ENCODE measurements at places on chromosomes 7 and 10. TPM values are rescaled to one million over a fixed set of nuclear protein-coding genes. Genes with fewer than 3 reads are reported as not detected.
A peak's percentile ranks its signal among the peaks of the same experiment; 100 is the strongest.

DNA sequence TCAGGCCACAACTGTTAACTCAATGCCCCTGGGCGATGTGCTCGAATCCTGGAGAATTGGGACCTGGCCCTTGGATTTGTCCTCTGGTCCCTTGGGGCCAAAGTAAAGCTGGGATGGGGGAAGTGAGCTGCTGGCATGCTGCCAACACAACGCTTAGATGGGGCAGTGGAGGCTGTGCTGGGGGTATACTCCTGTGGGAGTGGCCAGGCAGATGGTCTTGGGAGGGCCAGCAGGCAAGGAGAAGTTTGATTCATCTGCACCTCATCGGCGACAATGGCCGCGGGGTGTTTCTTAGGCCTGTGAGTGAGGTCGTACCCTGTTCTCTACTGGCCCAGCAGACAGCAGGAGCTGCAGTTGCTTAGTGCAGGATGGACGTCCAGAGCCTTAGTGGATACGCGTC lies 139.0 kb upstream of the MTPN start:
- no peak for DNase-seq

GRCh38 chr7:80588591-80588990 lies 49.9 kb upstream of the CD36 start:
- DNase-seq, result no peak

The C10orf71 gene
- total RNA-seq, result not detected

- no peak for DNase-seq
Measured at GRCh38 chr7:42924223-42924838, 7.6 kb downstream of the PSMA2 start.

- DNase-seq, result no peak
Measured at GRCh38 chr7:132077971-132078685, 498.1 kb downstream of the PLXNA4 start.

GRCh38 chr7:2760098-2760889 lies 72.3 kb downstream of the AMZ1 start:
- peak; percentile 28 for DNase-seq

GRCh38 chr7:25118048-25118753 lies 6.9 kb downstream of the CYCS start:
- DNase-seq, result no peak

DNA sequence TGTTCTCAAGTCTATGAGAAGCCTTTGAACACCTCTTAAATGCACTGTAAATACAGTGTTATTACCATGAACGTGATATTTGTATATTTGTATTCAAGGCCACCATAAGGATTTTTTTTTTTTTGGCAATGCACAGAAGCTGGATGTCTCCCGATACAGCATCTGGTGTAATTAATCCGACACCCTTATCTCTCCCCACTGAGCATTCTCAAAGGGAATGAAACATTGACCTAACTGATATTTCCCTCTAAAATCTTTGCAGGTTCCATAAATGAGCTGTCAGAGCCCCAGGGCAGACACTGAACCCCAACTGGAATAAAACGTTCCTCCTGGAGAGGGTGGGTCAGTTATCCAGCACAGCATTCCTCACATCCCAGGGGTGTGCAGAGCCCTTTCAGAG lies 316.6 kb downstream of the PAXIP1 start:
- DNase-seq, result no peak

The NOS3 gene
- total RNA-seq, result 2.6 TPM

GRCh38 chr10:28810057-28810870 lies 132.9 kb downstream of the BAMBI start:
- no peak for DNase-seq

DNA sequence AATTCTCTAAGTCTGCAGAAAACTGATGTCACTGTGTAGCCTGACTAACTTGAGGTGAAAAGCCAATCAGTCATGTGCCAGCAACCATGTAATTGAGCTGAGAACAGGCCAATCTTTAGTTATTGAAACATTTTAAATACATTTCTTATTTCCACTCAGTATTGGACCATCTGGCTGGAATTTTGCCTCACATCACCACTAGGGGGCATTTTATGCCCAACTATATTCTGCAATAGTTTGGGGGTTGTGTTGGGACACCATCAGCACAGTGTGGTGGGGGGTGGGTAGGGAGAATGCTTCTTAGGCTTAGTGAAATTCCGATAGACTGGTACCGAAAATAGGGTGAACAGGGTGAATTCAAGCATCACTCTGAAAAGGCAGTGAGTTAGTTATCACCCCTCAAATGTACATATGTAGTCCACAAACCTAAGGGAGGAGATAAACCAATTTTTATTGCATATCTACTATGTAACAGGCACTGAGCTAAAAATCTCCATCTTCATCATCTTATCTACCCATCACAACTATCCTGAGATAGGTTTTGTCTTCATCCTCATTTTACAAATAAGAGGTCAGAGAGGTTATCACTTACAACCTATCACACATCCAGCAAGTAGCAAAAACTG lies 17.8 kb downstream of the NPSR1 start:
- DNase-seq, result no peak

DNA sequence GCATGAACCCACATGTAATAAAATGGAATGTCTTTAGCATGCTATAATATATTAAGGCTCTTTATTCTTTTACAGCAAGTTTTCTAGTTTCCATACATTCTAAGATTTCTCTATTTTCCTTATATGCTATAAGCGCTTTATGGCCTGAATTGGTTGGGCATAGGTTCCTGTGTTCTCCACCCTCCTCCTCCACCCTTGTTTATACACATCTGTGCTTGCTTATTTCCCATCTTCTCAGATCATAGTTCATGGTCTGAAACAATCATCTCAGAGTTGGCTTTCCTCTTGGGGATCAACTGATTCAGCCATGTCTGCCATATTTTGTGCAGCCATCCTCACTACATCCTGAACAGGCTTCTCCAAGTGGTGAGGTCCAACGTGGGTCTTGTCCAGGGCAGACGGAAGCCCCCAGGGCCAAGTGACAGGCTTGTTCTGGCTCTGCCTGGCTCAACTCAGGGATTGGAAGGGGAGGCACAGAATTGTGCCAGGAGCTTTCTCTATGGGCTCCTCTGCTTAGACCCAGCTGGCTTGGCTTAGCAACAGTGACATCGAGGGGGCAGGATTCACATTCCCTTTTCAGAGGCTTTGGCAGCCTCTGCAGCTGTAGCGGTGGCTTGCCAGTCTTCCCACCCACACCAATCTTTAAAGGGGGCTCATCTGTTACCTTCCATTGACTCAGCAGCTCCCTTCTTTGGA lies 327.3 kb downstream of the PTEN start:
- DNase-seq, result no peak

DNA sequence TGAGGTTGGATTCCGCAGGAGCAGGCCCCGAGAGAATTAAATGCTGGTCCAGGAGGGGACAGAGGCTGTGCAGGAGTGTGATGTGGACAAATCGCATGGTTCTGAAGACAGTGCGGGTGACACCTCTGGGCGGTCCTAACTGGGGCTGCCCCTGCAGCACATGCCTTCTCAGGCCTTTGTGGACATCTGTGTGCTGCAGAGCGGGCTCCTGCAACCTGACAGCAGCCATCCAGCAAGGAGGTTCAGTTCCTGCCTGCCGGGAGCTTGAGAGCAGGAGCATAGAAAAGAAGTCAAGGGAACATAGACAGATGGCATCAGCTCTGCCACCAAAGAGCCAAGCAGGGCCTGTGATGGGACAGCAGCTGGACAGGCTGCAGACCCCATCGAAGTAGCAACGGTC lies 135.9 kb upstream of the PPP2R2D start:
- DNase-seq, result no peak

DNA sequence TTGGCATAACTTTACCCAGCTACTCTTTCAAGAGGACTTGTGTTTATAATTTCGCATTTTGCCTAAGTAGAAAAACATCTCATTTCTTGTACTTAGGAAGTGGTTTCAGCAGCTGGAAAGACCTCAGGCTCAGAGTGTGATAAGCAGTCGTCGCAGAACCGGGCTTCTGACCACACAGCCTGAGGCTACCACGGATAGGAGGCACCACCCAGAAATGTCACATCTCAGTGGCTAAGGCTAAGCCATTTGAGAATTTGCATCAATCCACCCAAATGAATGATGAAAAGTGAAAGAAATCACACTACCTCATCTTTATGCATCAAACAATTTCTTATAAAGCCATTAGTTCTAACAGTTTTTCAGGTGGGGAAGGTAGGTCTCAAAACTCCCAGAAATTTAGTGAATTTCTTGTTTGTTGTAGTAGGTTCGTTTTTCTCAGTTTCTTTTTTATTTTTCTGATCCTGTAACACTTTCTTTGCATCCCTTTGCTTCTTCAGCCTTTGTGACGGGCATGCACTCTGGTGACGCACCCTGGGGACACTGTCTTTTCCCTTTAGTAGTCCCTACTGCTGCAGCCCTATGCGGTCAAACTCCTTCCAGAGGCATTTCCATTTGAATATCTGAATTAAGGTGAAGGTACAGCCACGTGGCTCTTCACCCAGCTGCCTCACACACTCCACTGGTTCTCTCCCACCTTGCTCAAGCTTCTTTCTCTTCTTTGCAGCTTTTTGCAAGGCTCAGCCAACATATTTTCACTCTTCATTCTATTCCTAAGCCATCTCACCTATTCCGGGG lies 68.5 kb downstream of the MAP3K8 start:
- DNase-seq, result peak; percentile 60

The GJD4 gene
- not detected for total RNA-seq

DNA sequence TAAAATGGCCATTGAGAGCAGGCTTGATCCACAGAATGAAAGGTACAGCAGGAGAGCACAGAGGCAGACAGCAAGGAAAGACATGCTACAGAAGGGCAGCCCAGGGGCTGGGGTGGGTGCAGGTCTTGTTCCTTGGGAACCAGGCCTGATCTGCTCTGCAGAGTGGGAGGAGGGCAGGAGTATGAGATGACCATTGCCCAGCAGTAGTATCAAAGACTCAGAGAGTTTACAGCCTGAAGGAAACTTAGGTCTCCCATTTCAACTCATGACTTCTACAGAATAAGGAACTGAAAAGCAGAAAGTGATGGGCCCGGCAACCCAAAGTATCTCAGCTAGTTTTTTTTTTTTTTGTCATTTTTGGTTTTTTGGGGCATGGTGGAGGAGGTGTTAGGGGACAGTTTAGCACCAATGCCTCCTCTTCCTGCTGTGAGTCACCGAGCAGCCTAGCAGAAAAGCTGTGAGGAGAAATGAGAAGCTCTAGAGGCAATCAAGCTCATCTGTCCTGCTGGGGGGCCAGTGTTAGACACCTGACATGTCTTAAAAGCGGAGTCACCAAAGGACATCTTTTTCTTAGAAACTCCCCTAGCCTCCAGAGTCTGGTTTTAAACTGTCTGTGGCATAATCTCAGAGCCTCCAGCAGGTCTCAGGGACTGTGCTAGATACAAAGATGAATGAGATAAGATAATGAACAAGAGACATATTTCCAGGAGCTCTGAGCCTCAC lies 34.3 kb upstream of the HERPUD2 start:
- peak; percentile 81 for DNase-seq

The LRRD1 gene
- not detected for total RNA-seq

- no peak for DNase-seq
Measured at GRCh38 chr7:131383417-131384285, 56.0 kb downstream of the MKLN1 start.

The ITGA8 gene
- not detected for total RNA-seq

GRCh38 chr7:23356726-23357125 lies 57.6 kb downstream of the MALSU1 start:
- peak; percentile 44 for DNase-seq

The VPS37D gene
- 0.83 TPM for total RNA-seq

DNA sequence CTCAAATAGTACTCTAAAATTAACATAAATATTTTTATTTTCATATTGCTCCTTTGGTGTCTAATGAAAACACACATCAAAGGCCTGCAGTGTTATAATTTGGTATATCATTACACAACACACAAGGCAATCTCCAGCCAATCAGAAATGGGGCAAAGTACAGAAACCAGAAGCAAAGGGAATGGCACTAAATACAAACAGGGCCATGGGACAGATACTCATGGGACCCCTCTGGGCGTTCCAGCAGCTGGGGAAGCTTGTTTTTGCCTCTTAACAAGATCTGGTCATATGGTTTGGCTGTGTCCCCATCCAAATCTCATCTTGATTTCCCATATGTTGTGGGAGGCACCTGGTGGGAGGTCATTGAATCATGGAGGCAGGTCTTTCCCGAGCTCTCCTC lies 551.8 kb upstream of the NRP1 start:
- DNase-seq, result no peak

DNA sequence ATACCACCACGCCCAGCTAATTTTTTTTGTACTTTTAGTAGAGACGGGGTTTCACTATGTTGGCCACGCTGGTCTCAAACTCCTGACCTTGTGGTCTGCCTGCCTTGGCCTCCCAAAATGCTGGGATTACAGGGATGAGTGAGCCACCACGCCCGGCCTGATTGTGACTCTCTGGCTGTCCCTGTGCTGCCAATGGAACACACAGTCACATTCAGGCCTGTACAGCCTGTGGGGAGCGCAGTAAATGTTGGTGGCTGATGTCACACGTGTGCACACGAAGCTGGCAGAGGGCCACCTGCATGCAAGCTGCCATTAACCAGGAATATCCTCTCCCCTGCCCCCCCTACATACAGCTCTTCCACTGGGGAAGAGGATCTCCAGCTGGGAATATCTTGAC lies 22.1 kb downstream of the POLL start:
- DNase-seq, result no peak

- no peak for DNase-seq
Measured at GRCh38 chr10:70175516-70175915, 5.2 kb upstream of the SAR1A start.

DNA sequence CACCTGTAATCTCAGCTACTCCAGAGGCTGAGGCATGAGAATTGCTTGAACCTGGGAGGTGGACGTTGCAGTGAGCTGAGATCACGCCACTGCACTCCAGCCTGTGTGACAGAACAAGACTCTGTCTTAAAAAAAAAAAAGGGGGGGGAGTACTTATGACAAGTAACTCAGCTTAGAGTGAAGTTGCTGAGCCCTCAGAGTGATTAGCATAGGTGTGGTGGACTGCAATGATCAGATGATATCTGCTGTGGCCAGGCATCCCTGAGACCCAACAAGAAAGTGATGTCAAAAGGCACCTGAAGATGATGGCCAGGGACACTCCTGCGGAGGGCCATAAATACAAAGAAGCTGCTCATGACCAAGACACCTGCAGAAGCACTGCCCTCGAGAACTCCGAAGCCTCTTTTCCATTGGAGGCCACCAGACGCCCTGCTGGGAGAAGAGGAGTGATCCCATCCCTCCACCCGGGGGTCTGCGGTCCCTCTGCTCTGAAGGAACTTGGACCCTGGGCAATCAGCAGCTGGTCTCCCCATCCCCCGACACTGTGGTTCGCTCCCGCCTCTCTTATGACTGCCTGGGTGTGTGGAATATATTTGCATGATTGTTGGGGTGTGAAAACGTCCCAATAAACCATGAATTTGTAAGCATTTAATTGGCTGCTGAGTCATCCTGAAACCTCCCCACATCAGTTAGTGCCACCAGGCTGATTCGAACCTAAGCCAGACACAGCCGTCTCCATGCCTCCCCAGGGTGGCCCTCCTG lies 46.0 kb downstream of the RASGEF1A start:
- no peak for DNase-seq

GRCh38 chr10:69515699-69516259 lies 57.4 kb downstream of the NEUROG3 start:
- DNase-seq, result peak; percentile 90

GRCh38 chr7:127532151-127532550 lies 53.2 kb downstream of the GCC1 start:
- no peak for DNase-seq

- no peak for DNase-seq
Measured at GRCh38 chr10:29254123-29255046, 34.5 kb upstream of the LYZL1 start.
